Fibroblast of skin of abdomen (primary cell): ENCODE measurements at places on chromosomes 2 and 18.

GRCh38 chr2:12883906-12884305 is 167.2 kb downstream of the TRIB2 start:
- peak; percentile 37 for DNase-seq

DNA sequence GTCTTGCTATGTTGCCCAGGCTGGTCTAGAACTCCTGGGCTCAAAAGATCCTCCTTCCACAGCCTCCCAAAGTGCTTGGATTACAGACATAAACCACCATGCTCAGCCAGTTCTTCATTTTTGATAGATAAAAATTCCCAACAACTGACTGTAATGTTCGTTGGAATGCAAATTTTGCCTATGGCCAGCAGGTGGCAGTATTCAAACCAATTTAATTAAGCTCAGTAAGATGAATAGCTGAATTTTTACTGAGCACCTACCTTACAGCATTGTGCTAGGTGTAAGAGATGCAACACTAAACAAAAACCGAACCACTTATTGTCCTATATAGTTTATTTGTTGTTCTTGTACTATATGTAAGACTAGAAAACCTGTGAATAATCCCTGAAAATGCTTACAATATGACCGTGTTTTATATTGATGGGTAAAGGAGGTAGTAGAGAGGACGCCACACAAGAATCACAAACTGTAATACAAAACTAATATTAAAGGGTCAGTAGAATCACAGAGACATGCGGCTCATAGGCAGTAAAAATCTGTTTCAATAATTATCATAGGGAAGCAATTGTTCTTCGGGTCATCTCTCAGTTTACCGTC is 8.2 kb upstream of the TMEM182 start:
- peak; percentile 51 for DNase-seq

DNA sequence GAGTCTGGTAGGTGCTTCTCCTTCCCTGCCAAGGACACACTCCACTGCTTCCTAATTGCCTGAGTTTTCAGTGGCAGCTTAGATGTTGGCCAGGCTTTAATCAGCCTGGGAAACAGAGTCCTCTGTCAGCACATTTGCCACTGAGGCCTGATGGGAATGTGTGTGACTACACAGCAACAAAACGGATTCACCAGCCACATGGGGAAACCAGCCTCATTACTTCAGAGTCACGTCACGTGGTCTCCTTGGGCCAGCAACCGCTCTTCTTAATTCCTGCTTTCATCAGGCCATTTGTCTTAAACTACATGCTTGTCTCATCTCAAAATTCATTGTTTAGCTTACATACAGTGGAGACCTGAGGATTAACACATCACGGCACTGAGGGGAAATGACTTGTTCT is 93.9 kb upstream of the LTBP1 start:
- DNase-seq, result peak; percentile 89

- peak; percentile 32 for DNase-seq
Observed at GRCh38 chr2:62724106-62724505, 18.6 kb downstream of the EHBP1 start.

DNA sequence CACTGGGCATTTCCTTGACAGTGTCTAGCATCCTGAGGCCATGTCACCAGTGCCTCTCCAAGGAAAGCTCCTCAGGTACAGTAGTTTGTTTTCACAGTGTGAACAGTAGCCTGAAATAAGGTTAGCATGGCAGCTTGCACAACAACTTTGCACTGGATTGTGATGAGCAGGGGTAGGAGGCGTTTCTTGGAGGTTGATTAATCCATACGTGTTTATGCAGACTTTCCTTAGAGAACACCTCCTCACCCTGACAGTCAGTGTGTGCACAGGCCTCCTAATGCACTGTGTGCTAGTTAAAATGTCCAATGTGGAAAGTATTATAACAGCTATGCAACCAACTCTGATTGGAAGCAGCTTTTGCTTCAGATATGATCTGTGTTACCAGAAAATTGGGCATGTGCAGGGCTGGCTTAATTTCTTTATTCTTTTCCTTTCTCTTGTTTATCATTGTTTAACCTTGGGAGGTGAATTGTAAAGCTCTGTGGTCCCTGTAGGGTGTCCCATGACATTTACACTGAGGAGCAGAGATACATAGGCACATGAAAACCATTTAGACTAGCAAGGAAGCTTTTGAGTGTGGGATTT is 77.2 kb upstream of the LDAH start:
- DNase-seq, result no peak

GRCh38 chr2:177048981-177049380 is 163.6 kb upstream of the HNRNPA3 start:
- no peak for DNase-seq
